ENCODE measurements at places on chromosomes 2 and 18.

DNA sequence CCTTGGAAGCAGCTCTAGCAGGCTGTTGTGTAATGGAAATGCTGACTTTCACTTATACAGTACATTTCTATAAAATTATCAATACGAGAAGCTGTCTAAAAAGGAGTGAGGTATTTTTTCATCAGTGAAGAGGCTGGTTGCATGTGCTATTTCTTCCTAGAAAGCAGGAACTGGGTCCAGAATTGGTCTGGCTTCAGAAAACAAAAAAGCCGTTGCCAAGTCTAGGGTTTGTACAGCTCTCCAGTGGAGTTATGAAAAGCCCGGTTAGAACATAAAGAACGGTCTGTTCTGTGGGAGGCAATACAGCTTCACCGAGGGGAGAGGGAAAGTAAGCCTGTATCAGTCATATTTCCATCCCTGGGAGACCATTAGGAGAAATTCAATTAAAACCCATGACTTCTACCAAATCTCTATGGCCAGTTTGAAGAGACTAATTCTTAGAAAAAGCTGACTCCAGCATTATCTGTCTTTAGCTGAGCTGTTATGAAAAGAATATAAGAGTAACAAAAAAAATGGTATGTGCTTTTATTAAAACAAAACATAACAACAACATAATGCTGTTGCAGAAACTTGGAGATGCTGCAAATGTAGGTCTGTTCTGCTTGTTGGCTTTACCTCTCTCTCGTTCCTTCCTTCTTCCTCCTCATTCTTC, 217.0 kb downstream of the CMPK2 start:
- DNase-seq: no peak

GRCh38 chr2:30931841-30932407, 124.7 kb upstream of the CAPN13 start:
- DNase-seq: no peak

DNA sequence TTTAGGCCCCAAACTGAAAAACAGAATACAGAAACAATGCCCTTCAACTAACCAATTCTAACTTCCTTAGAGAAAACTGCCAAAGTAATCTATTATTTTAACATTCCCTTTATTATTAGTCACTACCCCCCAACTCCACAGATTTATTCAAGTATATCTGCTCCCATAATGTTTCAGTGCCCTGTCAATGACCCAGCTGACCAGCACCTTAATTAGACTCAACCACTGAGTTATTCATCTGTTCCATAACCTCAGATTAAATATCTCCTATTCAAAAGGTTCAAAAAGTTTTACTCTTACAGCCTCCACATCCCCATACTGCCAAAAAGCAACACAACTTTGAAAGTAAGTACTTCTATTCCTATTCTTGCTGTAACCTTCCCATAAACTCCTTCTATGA, 202.4 kb downstream of the EXOC6B start:
- no peak for DNase-seq

GRCh38 chr18:79447703-79448367, 52.1 kb downstream of the NFATC1 start:
- no peak for DNase-seq

- no peak for DNase-seq
Measured at GRCh38 chr2:207037896-207038295, 98.6 kb downstream of the CPO start.

DNA sequence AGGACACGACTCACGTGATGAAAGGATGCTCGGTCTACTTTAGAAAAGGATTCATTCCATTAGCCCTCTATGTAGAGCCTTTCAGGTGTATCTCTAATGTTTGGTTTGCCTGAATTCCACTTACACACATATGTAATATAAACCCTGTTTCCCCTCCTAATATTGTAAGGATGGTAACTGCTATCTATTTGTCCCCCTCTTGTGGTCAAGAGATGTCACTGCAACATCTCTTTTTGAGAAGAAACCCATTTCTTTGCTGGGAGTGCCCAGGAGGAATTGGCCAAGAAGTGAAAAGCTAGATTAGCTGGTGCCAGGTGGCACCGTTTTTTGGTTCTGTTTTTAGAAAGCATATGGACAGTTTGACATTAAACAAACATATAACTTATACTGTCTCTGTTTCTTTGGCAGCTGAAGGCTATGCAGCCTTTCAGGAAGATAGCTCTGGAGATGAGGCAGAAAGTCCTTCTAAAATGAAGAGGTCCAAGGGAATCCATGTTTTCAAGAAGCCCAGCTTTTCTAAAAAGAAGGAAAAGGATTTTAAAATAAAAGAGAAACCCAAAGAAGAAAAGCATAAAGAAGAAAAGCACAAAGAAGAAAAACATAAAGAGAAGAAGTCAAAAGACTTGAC, 41.2 kb downstream of the RALBP1 start:
- DNase-seq: no peak

Measured in vagina (tissue), 2 donors.